ENCODE measurements at places on chromosomes 12 and 14.

- no peak for DNase-seq
Measured at GRCh38 chr14:37411079-37411735, 183.8 kb downstream of the FOXA1 start.

- DNase-seq = peak; percentile 42
Measured at GRCh38 chr14:45201905-45202304, 51.1 kb downstream of the MIS18BP1 start.

DNA sequence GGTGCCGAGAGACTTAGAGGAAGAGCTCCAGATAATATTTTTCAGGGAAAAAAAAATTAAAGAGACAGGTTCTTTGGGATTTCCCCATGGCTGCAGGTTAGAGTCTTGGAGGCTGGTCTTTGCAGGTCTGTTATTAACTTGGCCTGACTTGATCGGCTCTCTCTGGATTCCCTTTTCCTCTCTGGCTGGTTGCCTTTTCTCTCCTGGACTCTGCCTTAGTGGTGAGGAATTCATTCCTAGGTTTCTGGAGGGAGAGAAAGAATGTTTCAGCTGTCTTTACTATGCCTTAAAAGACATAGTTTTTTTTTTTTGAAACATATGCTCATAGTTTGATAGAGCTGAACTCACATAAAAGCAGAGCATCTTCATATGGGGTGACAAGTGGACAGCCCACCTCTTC is 336.3 kb downstream of the BMP4 start:
- DNase-seq = no peak

DNA sequence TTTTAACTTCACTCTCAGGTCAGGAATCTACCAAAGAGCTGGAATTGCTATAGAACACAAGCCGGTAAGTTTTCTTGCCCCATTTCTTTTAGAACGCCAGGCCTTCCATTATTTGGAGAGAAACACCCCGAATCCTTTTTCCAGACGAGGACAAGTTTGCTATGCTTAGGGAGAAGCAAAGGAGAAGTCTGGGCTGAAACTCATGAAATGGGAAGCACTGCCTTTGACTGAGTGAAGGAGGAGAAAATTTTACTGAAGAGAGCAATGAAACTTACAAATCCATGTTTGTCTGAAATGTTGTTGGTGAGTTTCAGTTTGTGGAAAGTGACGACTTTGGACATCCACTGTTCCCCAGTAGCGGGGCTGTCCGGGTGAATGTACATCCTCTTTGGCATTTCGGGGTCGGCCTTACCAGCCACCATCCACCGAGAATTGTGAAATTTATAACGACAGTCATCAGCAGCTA is 3.3 kb downstream of the TBX3 start:
- DNase-seq = no peak

GRCh38 chr12:4859478-4860210 is 50.1 kb upstream of the KCNA1 start:
- DNase-seq = no peak

DNA sequence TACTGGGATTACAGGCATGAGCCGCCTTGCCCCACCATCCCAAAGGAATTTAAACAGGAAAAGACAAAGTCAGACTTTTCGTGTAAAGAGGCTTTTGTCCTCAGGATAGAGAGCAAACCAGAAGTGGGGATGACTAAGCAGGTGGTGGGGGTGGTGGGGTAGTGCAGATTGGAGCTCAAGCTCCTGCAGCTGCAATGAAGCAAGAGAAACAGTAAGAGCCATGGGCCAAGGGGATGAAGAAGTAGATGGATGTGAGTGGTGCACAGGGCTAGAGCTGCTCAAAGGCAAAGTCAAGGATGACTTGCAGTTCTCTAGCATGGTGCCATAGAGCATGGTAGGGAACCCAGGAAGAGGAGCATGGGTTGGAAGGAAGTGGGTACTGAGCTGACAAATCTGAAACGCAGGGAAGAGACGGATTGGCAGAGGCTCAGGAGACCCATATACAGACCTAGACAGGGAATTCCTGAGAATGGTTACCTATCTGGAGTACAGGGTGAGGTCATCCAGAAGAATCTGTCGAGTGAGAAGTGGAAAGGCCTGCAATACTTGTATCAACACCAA is 11.4 kb upstream of the RNF34 start:
- DNase-seq = no peak

DNA sequence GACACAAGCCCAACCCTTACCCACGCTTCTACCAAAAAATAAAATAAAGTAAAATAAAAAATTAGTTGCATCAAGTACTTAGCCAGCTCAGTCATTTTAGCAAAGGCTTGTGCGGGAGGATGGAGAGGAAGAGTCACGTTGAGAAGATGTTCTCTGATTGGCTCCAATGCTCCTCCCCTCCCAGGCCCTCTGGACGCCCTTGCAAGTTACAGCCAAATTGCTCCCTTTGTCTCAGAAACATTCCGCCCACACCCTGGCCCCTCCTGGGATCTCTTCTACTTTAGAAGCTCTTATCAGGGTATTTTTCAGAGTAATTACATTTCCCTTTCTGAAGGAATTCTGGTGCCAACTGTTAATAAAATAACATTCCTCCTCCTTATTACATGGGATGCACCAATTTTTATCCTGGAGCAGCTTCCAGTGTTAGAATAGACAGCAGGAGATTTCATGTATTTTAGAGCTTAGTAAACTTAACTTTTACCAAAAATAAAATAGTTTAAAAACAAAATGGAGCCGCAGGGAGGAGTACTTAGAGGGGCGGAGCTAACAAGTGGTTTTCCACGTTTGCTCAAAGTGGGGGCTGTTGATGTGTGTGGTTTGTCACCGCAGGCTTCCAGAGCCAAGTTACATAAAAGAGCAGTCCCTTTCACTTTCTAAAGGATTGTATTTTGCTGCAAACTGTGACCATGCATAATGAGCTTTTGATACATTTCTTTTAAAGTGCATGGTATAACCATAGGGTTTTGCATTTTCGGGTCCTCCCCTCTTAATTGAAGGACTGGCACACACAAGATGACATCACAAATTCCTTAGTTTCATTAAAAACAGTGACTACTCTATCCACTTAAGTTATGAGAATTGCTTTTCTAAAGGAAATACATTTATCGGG is 71.7 kb upstream of the RAP1B start:
- no peak for DNase-seq

All from NCI-H1694 (cell line).